ENCODE measurements at places on chromosomes 4 and X.

DNA sequence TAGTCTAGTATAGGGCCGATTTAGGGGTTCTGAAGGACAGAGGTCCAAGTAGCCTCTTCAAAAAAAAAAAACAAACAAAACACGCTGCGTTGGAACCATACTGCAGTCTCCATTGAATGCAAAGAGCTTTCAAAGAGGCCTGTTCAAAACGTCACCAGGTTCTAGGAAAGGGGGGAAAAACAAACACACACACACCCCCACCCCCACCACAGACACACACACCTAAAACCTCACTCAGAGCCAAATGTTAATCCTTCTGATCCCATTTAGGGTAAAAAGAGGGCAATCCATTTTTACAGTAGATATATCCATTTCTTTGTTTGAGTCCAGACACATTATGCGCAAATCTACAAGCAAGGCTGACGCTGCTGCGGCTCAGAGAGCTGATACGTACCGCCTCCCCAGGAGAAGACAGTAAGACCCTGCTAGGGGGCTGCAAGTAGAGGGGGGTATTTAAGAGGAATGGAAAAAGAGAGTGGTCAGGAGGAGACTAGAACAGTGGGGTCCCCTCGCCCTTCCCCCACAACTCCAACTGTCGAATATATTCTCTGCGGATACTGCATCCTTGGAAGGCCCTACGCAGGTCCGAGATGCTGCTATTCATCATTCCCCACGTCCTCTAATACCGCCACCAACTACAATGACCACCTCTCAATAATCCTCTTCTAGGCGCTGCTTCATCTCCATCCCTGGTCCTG lies 1.3 kb downstream of the NKRF start:
- no peak for DNase-seq

DNA sequence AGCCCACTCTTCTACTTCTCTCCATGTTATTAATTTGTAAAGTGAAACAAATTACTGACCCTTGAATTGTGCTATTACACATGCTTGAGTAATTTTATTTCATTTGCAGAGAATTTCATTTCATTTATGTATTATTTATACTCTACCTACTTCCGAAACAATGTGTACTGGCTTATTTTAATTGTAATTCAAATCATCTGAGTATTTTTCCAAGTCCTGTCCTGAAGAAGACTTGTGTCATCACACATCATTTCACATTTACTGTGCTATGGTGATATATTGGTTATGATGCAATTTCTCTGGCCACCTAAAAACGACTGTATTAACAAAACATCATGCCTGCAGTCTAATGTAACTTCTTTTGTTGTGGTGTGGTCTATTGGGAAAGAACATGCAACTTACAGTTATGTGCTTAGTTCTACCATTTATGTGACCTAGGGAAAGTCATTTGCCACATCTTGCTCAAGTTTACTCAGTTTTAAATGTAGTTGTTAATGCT lies 384.5 kb downstream of the RPA4 start:
- DNase-seq, result no peak

- DNase-seq, result no peak
These were observed 745.4 kb downstream of the TECRL start for GRCh38 chr4:63663870-63664269.

- DNase-seq, result no peak
These were observed 55.0 kb upstream of the PAK3 start for GRCh38 chrX:111041018-111041462.

DNA sequence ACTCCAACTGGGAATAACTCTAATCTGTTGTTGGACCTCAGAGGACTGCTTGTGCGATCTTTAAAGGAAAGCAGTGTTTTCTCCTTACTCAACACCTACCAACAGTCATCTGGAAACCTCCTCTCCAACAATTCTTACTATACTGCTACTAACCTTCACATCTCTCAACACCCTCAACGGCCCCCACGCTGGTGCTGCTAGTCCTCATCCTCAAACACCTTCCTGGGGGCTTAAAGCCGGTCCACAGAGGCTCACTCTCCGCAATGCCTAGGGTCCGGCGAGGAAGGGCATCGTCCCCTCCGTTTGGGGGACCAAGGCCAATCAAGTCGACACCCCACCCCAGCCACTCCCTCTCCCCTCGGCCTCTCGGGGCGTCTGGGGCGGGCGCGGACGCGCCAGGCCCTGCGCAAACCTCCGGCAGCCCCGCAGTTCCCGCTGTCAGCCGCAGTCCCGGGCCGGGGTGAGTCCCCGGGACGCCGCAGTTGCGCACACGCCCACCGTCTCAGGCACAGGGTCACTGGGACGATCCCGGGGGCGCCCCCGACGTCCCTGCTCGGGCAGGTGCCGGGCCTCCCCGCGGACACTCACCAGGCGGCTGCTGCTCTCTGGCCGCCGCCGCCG lies 418 bp downstream of the TAB3 start:
- DNase-seq, result peak; percentile 1

DNA sequence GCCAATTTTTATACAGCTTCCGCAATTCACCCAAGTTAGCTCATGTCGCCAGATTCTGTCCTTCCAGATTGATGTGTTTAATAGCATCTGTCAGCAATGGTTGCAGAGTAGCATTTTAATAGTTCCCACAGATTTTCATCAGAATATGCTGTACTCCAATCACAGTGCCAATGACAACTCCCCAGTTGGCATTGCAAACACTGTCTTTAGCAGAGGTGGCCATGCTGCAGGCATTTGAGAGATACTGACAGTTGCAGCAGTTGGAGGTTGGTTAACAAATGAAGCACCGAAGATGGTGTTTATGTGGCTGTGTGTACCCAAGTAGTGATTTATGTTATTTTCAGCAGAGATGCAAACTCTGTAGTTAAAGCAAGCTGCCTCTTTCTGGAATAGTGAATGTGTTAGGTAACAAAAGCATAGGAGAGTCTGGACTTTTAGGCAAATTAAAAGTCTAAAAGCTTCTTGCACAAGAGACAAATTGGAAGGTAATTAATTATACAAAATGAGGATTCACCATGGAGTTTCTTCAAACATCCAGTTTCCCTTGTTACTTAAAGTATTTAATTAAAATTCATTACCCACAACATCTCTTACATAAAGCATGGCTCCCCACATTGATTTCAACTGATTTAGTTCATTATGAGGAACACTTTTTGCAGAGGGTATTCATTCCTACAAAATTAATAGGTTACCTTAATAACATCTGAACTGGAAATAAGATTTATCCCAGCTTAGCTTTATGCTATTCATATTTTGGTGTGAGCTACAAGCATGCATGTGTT lies 65.2 kb downstream of the PARM1 start:
- DNase-seq, result no peak

GRCh38 chr4:159757499-159757898 lies 654.6 kb downstream of the RAPGEF2 start:
- no peak for DNase-seq

- DNase-seq, result no peak
These were observed 157.8 kb downstream of the DHX15 start for GRCh38 chr4:24426557-24426956.

GRCh38 chr4:121330180-121330665 lies 50.6 kb downstream of the QRFPR start:
- DNase-seq, result no peak

GRCh38 chr4:20464381-20464780 lies 212.7 kb downstream of the SLIT2 start:
- no peak for DNase-seq

Measured in activated CD8-positive, alpha-beta memory T cell treated with anti-CD3 and anti-CD28 coated beads for 1 hour (primary cell).